Esophagus mucosa (tissue), 1 donor: ENCODE measurements at places on chromosomes 6 and 20. TPM values are rescaled to one million over a fixed set of nuclear protein-coding genes. Genes with fewer than 3 reads are reported as not detected.
A peak's percentile ranks its signal among the peaks of the same experiment; 100 is the strongest.

TMEM200A gene
- 0.16 TPM for total RNA-seq

MAFB gene
- 55.9 TPM for total RNA-seq

RAMACL gene
- total RNA-seq = 0.88 TPM

STK35 gene
- total RNA-seq = 19.1 TPM

ASIP gene
- total RNA-seq = not detected

DNA sequence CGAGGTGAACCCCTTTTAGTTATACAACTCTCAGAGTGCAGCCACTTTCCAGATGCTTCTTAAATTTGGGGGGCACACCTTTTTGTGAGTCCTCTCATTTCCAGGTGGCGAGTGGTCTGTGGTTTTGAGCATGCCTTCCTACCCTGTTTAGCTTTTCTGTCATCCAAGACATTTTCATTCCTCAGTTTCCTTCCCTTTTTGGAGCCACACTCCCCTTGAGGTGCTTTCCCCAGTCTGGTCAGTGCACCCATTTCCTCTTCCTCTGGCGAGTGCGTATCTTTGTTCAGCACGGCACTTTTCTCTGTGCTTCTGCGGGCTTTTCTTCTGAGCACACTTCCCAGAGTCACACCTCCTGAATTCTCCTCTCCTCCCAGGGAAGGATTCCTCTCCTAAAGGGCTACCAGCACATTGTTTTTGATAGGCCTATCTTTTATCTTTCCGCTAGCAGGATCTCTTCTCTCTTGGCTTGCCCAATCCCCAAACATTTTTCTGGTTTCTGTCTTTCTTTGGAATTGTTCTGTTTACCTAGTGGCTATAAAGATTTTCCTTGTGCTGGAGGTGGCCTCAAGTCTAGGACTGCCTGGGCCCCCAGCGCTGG is 1.4 kb downstream of the PHF20 start:
- no peak for ATAC-seq

DNA sequence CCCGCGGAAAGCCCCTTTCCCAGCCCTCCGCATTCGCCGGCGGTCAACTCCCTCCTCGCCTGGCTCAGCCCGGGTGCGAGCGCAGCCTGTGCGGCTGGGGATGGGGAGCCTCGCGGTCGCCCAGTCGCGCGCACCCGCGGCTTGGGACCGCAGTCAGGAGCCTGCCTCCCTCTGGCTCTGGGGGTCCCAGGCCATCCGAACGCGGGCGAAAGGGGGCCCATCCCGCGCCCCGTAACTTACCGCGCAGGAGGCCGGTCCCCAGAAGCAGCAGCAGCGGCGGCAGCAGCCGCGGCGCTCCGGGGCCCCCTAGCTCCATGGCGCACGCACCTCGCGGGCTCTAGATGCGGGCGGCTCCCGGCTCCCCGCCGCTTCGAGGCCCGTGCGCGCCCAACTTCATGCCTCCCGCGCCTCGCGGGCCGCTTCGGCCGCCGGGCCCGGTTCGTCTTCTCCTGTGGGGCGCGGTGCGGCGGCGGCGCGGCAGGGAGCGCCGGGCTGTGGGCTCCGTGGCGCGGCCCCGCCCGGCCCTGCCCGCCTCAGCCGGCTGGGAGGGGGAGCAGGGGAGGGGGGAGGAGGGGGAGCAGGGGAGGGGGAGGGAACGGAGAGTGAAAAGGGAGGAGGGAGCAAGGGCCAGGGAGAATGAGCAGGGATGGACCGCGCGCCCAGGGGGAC is at the start of gene CHRNA4:
Gene CHRNA4, minus strand, starts transcription at position 500 of the 669 bp plus-strand sequence. Its CDS starts 184 bp downstream, at position 316.
- no peak for ATAC-seq

DNA sequence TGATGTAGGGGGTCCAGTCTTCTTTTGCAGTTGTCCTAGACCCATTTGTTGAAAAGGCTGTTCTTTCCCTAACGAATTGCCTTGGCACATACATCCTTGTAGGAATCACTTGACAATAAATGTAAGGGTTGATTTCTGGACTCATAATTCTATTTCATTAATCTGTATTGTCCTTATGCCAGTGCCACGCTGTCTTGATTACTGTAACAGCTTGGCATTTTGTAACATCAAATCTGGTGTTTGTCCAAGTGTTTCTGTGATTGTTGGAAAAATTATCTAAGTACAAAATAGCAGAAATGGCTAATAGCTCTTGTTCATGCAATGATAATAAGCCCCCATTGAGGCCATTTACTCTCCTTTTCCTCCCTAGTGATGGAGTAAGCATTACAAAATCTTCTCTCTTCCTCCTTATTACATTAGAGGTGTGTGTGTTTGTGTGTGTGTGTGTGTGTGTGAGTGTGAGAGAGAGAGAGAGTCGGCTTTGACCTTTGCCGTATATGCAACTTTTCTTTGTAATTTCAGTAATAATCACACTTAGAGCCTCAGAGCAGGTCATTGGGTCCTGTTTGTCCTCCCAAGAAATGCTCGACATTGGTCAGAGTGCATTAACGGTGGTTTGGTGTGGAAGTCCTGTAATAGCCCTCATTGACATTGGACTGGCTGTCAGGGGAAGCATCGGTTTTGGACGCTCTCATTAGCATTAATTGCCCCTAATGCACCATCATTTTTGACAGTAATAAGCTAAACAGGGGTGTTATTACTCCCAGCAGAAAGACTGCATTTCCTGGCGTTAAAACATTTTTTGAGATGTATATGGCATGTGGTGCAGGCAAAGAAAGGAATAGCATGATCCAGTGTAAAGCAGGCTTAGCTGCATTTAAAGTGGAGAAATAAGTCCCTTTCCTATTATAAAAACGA is 40.7 kb upstream of the MROH8 start:
- no peak for ATAC-seq

DNA sequence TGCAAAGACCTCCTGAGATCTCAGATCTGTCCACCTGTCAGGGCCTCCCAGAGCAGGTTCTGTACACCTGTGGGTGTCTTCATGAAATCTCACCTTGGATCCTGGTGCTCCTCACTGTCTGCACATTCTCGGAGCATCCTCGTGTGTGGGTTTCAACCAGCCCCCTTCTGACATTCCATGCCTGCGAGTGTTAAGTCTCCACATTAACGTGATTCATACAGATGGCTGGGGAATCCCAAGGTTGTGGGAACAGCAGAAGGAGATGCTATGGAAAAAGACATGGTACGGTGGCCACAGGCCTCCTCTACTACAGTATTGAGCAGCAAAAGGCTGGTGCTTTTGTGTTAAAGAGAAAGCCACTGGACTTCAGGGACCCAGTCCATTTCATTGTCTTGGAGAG is 556.5 kb downstream of the DHX35 start:
- ATAC-seq = no peak

- ATAC-seq = peak; percentile 93
Measured at GRCh38 chr6:109349419-109349987, 32.8 kb downstream of the CD164 start.

GRCh38 chr20:18728165-18728869 is 85.3 kb upstream of the SCP2D1 start:
- no peak for ATAC-seq

GRCh38 chr20:50731055-50731929 is at the start of gene PARD6B:
TSS of gene PARD6B (plus strand) at chr20:50731580. CDS start at chr20:50731787, 207 bp downstream.
- peak; percentile 96 for ATAC-seq

- no peak for ATAC-seq
Measured at GRCh38 chr6:3759646-3760232, 8.2 kb upstream of the PXDC1 start.

DNA sequence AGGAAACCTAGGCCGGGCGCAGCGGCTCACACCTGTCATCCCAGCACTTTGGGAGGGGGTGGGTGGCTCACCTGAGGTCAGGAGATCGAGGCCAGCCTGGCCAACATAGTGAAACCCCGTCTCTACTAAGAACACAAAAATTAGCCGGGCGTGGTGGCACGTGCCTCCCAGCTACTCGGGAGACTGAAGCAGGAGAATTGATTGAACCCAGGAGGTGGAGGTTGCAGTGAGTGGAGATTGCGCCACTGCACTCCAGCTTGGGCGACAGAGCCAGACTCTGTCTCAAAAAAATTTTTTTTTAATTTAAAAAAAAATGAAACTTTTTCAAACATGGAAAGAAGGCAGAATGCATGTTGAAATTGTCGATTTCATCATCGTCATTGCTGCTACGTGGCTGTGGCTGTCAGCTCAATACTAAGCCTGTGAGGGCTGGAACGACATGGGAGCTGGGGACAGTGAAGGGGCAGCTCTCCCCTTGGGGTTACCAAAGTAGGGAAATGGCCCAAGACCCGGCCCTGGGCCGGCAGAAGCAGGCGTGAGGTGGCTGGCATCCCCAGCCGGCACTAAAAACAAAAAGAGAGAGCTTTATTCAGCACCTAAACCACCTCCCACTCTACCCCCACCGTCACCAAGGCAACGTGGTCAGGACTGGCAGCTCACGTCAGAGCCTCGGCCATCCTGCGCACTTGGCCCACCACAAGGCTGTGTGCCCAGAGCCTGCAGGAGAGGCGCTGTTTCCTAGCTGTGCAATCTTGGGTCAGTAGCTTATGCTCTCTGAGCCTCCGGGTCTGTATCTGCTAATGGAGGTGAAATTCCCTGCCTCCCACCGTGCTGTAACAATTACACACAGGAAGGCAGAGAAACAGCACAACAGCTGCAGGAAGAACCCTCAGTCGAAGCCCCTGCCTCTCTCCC is 30.8 kb downstream of the AGPAT4 start:
- no peak for ATAC-seq

DNA sequence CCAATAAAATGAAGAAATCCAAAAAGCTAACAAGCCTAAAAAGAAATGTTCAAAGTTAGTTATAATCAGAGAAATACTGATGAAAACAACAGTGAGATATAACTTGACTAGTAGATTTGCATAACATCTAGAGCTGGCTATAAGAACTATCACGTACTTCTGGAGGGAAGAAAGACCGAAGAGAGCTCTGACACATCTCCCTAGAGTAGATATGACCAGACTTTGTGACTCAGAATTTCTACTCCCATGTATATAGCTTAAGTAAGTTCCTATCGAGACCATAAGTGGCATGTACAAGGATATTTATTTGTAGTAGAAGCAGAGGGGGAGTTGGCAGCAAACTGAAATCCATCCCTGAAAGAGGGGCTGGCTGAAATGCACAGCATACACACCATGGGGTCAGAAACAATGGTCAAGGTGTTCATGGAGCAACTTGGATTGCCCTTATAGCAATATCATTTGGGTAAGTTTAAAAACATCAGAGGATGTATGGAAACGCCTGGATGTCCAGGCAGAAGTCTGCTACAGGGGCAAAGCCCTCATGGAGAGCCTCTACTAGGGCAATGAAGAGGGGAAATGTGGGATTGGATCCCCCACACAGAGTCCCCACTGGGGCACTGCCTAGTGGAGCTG is 25.6 kb upstream of the IL17A start:
- ATAC-seq = no peak

- ATAC-seq = no peak
Measured at GRCh38 chr20:50100552-50100951, 12.4 kb downstream of the UBE2V1 start.

DNA sequence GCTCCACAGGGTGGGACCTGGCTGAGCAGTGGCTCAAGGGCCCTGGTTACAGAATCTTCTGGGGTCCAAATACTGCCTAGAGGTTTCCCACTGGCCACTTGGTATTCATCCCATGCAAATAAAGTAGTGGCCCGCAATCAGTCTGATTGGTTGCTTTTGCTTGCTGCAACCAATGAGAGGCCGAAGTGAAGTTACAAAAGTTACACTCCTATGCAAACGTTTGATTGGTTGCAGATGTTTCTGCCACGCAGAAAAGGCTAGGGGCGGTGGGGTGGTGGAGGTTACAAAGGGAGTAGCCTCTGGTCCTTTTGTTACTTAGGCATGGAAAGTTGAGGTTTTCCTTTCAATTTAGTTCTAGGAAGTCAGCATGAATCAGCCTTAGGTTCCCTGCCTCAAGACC is 3.6 kb upstream of the NHLRC1 start:
- ATAC-seq = no peak

GRCh38 chr20:42150230-42150629 is 532.1 kb upstream of the CHD6 start:
- no peak for ATAC-seq

DNA sequence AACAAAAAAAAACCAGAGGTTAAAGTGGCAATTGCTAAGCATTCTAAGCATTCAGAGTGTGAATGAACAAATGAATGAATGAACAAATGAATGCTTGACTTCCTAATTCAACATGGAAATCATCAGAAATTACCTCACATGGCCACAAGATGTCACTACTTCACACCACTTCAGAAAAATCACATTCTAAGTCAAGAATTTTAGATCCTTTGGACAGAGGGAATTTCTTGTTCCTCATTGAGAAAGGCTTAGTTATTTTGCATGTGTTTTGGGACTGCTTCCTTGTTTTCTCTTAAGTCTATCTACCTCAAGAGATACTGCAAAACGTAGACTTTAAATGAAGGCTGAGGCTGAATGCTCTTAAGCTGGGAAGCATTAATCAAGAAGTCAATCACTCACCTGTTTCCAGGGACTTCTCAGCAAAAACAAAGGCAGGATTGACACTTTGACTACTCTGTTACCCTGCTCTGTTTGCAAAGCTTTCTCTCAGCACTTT is 120.2 kb downstream of the MBOAT1 start:
- ATAC-seq = peak; percentile 35
